ENCODE measurements at places on chromosomes 2 and 18.

- DNase-seq, result no peak
Observed at GRCh38 chr2:215841175-215841816, 172.1 kb downstream of the MREG start.

DNA sequence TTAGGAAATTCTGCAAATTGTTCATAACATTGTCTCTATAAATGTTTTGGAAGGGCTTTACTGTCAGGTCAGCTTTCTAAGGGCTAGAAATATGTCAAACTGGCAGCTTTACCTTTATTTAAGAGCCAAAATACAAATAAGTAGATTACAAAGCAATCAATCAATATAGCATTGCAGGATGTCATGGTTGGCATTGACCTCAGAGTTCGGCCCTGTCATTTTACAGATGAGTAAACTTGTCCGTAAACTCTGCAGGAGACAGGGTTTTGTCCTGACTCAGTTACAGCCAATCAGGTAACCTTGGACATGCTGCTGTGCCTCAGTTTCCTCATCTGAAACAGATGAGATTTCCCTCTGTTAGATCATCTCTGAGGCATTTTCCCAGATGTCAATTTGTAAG is 25.9 kb upstream of the ZEB2 start:
- DNase-seq, result no peak

- no peak for DNase-seq
Observed at GRCh38 chr2:16429431-16430145, 236.0 kb downstream of the CYRIA start.

- DNase-seq, result no peak
Observed at GRCh38 chr2:199744724-199745123, 106.3 kb downstream of the FTCDNL1 start.

DNA sequence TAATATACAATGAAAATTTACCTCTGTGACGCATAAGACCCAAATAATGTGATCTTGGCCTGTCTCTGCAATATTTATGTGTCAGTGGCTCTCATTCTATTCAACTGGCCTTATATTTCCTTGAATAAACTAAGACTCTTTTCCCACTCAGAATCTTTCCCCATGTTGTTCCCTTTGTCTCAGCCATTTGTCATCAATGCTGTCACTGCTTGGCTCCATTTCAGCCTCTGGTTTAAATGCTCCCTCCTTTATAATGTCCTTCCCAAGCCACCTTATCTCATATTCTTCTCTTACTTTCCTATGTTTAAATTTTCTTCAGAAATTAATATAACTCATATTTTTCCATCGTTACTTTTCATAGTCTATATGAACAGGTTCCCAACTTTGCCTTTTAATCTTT is 158.3 kb upstream of the DTNA start:
- DNase-seq, result no peak

DNA sequence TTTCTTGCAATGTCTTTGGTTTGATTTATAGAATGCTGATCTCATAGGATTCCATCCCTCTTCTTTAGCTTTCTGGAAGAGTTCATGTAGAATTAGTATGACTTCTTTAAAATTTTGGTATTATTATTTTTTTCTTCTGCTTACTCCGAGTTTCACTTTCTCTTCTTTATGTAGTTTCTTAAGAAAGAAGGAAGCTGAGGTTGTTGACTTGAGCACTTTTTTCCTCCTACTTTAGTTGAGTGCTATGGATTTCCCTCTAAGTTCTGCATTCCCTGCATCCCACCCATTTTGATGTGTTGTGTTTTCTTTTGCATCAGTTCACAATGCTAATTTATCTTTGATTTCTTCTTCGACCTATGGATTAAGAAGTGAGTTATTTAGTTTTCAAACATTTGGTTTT is 78.9 kb upstream of the SPRED2 start:
- no peak for DNase-seq

GRCh38 chr18:56221195-56222065 is 417.0 kb downstream of the TXNL1 start:
- DNase-seq, result no peak

GRCh38 chr2:54482715-54483114 is 26.6 kb downstream of the SPTBN1 start:
- DNase-seq, result no peak

- DNase-seq, result no peak
Observed at GRCh38 chr2:127841466-127842178, 16.3 kb downstream of the POLR2D start.

DNA sequence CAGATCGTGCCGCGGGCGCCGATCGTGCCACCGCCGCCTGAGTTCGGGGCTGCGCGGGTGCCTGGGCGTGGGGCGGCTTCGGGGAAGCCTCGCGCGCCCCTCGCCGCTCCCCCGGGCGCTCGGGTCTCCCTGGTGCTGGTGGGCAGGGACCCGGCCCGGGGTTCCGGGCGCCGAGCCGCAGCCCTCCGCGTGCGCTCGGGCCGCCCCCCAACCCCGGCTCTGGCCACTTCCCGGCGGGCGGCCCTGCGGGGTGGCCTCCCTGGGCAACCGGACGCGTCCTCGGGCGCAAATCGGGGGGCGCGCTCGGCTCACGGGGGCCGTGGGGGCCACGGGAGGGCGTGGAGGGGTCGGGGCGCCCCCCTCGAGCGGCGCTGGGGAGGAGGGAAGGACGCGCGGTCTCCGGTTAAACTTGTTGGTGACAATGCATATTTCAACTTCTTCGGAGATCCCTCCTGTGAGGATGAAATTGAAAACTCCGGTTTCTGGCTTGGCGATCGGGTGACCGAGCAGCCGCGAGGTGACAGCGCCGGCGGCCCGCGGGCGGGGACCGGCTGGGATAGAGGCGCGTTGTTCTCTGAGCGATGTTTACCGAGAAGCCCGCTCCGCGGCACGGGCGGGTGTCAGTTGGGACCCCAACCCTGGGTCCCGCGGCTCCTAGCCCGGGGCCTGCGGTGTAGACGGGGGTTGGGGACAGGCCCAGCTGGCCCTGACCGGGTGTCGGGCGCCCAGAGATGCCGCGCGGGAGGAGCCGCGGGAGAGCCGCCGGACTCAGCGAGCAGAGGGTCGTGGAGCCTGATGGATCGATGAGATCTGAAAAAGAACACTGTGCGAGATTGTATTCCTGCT is 676 bp downstream of the SH3BP4 start:
- no peak for DNase-seq

DNA sequence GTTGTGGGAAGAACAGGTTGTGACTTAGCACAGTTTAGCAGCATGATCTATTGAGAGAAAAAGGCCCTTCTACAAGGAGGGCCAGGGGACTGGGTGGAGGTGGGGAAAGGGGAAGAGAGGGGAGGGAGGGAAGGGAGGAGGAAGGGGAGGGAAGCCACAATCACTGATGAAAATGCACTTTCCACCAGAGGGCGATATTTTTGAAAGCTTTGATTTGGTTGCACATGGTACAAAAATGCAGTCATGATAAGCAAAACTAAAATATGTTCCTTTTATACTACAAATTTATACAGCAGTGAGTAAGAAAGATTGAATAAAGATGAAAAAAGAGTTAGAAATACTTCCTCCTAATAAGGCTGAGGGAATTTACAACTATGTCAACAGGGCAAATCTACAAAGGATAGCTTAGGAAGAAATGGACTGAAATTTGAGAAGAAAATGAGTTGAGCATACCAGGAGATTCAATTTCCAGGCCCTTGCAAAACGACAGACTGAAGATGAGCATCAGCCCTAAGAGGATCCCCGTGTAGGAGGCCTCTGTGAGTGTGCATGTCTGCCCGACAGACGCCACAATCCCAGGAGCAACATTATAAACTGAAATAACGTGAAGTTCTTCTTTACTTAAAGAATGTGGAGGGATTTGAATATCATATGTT is 17.2 kb downstream of the SH3YL1 start:
- DNase-seq, result no peak

- no peak for DNase-seq
Observed at GRCh38 chr18:62807396-62807795, 92.1 kb downstream of the PHLPP1 start.

GRCh38 chr2:229980431-229981184 is 58.3 kb downstream of the FBXO36 start:
- no peak for DNase-seq
